ENCODE measurements at places on chromosomes 2 and 18.

- no peak for DNase-seq
Measured at GRCh38 chr2:8416849-8417832, 264.7 kb upstream of the ID2 start.

DNA sequence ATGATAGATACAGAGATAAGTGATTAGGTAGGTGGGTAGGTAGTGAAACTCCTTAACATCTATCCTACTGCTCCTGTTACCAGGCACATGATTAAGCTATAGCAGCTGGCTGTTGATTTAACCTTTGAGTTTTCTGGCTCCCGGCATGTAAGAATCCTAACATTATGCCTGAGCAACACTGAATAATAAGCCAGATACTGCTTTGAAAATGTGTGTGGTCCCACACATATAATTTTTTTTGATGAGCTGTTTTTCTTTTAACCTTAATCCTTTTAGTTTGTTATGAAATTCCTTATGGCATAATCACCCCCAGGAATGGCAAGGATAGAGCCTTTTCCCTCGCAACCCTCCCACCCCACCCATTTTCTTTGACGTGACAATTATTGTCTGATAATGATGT, 104.2 kb upstream of the NEUROD1 start:
- DNase-seq = no peak

GRCh38 chr2:26847655-26848335, at the start of gene DPYSL5:
Gene DPYSL5 (plus strand): TSS chr2:26848132. CDS start chr2:26898500, 50,368 bp downstream.
- no peak for DNase-seq

- DNase-seq = no peak
Measured at GRCh38 chr2:104476075-104476474, 377.8 kb upstream of the POU3F3 start.

DNA sequence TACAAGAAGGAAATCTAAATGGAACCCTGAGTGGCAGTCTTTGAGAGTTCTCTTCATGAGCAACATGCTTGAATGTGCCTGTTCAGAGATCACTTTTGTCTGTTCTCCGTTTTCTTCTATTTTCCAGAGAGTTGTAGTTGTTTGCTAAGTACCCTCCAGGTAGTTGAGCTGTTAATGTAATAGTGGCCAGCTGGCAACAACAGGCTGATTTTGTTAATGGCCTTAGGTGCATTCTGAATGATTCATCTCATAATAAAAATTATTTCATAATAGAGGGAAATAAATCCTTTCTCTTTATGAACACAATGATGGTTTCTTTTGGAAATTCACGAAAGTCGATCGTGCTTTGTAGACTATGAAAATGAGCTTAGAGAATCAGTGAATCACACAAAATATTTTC, 136.8 kb downstream of the LRP1B start:
- DNase-seq = no peak

- DNase-seq = no peak
Measured at GRCh38 chr2:168169097-168169745, 78.2 kb downstream of the STK39 start.

DNA sequence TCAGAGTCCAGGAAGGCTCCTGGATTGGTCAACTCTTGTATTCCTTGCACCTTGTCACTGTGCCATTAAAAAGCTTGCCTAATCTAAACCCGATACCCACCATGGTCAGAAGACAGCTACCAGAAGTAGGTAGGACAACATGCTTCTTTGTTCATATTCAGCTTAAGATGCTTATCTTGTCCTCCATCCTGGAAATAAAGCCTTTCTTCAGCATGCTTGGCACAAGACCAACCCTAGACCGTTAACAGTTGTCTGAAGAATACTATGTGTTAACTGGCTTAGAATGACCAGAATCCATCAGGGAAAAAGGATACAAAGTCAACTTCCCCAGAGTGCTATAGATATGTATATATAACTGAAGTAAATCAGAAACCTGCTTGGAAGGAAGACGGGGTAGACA, 193.9 kb downstream of the ZRANB3 start:
- DNase-seq = no peak

- DNase-seq = no peak
Measured at GRCh38 chr2:240572141-240573031, 4.1 kb downstream of the RNPEPL1 start.

- DNase-seq = no peak
Measured at GRCh38 chr2:111178730-111179405, 58.2 kb downstream of the BCL2L11 start.

GRCh38 chr2:158718851-158719250, 76.3 kb upstream of the DAPL1 start:
- no peak for DNase-seq

DNA sequence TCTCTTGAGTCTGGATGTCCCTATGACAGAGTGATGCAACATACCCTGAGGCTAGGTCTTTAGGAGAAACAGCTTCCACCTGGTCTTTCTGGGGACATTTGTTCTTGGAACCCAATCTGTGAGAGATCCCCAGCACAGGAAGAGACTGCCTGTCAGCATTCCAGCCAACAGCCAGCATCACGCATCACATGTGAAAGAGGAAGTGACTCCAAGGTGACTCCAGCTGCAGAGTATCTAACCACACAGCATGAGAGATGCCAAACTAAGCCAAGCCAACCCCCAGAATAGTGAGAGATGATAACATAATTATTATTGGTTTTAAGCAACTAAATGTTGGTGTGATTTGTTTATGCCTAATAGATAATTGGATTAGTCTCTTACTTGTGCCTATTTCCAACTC, 35.7 kb downstream of the C18orf63 start:
- no peak for DNase-seq

- DNase-seq = no peak
Measured at GRCh38 chr18:5506174-5506573, 37.6 kb downstream of the EPB41L3 start.

DNA sequence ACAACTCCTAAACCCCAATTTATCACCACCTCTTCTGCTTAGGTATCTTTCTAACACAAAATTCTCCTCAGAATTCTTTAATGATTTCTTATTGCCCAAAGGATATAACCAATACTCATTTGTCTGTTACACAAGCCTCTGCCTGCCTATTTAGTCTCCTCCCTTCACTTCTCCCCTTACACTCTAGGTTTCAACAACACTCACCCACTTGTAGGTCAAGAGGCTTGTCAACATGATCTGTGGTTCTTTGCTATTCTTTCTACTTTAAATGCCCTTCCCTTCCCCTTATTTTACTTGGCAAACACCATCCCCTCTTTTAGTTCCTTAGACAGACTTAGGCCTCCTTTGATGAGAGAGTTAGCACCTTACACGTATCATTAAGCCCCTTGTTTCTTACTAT, 69.0 kb upstream of the C2orf15 start:
- no peak for DNase-seq

DNA sequence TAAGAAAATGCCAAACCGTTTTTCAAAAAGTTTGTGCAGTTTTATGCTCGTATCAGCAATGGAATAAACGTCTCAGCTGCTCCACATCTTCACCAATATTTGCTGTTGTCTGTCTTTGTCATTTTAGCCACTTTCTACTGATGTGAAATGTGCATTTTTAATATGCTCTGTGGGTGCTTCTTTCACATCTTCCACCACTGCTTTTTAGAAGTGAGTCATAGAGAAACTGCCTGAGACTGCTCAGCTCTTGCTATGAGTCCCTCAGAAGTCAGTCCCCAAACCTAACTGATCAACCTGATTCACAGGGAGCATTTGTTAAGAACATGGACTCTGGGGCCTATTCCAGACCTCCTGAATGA, 41.0 kb upstream of the EPC2 start:
- DNase-seq = no peak

- DNase-seq = no peak
Measured at GRCh38 chr18:6069103-6069502, 173.8 kb upstream of the TMEM200C start.

DNA sequence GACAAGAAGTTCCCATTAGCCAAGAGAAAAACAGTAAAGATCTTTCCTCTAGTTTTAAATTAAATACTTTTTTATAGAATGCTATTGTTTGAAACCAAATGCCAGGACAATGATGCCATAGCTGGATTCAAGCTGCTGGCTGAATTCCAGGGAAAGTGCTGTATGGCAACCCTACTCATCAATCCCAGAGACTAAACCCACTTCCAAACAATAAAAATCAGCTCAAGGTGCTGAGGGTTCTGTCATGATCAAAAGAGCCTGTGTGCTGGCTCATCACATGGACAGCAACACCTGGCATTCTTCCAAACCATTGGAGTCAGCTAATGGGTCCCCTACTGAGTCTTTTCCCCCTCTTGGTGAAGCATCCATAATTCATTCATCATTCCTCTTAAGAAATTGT, 53.7 kb upstream of the PARD3B start:
- DNase-seq = no peak

GRCh38 chr2:109212836-109213563, 84.0 kb downstream of the SH3RF3 start:
- no peak for DNase-seq

- no peak for DNase-seq
Measured at GRCh38 chr2:21288299-21288698, 164.5 kb downstream of the TDRD15 start.

DNA sequence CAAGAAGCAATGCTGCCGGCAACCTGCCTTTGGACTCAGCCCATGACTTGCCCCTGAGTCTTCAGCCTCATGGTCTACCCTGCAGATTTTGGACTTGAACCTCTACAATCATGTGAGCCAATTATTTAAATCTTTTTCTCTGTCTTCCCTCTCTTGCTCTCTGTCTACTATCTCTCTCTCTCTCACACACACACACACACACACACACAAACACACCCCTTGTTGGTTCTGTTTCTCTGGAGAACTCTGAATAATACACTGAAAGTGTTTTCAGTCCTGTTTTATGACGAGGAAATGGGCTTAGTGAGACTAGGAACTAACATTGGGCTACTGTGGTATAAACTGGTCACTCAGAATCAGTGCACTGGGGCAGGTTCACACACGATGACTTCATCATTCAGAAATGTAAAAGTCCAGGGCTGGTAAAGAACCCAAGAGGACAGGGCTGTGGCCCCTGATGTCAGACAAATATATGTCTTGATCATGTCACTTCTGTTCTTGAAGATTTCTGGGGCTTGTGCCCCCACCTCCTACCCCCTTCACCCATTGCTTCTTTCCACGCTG, 266.1 kb upstream of the SIX2 start:
- no peak for DNase-seq

GRCh38 chr2:143262389-143262788, 133.2 kb downstream of the ARHGAP15 start:
- no peak for DNase-seq

GRCh38 chr2:165571477-165571876, 102.0 kb downstream of the CSRNP3 start:
- DNase-seq = no peak

- no peak for DNase-seq
Measured at GRCh38 chr2:37561615-37562569, 109.5 kb downstream of the CDC42EP3 start.

DNA sequence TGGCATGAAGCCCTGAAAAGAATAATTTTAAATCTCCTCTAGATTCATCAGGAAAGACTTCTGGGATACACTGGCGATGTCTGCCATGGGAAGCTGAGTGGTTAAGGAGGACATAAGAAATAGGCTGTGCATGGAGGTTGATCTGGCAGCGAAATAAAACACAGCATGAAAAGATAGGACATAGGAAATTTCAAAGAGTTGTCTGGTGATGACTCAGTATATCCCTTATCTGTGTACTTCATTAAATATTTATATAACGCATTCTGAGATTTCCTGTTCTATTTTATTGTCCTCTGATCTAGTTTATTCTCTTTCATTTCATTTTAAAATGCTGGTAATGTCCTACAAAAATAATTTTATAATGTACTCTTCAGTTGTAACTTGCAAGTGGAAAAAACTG, 1337.3 kb upstream of the DDX18 start:
- DNase-seq = no peak

DNA sequence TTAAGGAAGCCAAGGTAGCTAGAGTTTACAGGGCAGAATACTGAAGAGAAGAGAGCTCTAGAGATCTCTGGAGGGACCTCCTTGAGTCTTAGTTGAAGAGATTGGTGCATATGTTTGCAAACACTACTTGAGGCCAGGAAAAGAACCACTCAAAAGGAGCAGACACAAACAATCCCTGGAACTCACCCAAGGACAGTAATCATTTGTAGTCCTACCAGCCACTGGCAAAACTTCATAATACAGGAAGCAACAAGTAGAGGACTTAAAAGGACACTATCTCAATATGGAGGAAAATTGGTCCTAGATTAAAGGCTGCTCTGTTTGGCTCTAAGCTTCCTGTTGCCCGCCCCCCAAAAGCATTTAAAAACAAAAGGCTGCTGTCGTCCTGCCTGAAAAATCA, 46.9 kb upstream of the UBXN4 start:
- no peak for DNase-seq

GRCh38 chr2:232388324-232388891, 9.9 kb downstream of the ALPP start:
- DNase-seq = no peak

- DNase-seq = no peak
Measured at GRCh38 chr18:41871229-41872000, 83.6 kb upstream of the PIK3C3 start.

- DNase-seq = peak; percentile 71
Measured at GRCh38 chr18:35756506-35757117, 175.1 kb downstream of the GALNT1 start.

GRCh38 chr2:235102896-235103295, 151.1 kb downstream of the SH3BP4 start:
- no peak for DNase-seq

GRCh38 chr2:70906439-70907005, 29.2 kb upstream of the ATP6V1B1 start:
- DNase-seq = no peak

DNA sequence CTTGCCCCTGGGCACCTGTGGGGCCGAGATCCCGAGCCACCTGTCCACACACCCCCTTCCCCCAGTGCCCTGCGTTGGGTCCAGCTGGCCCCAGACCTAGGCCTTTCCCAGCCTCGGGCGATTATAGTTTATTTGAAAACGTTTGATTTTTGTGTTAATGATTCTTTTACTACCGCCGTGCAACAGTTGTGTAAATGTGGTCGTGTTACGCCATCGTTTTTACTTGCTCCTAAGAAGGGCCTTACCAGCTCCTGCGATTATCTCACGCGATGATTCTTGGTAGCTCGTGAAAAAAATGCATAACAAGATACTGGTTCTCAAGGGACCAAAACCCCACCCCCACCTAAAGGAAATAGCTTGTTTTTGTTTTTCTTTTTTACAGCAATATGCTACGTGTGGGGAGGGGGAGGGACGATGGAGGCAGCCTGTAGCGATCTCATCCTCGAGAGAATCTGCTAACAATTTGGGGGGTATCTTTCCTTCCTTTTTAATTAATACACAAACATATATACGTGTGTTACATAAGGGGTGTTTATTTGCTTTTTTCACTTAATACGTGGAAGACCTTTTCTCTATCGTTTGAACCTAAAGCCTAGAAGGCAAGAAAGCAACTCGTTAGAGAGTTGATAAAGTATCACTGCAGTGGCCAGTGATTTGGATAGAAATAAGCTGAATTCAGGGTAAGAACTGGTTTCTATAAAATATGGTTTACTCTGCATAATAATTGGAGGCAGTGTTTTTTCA, 1.0 kb downstream of the ZDBF2 start:
- no peak for DNase-seq

- no peak for DNase-seq
Measured at GRCh38 chr18:499776-500631, 497 bp downstream of the COLEC12 start.

- DNase-seq = no peak
Measured at GRCh38 chr2:72330652-72331051, 183.0 kb upstream of the CYP26B1 start.

Measured in natural killer cell (primary cell).